ENCODE measurements at places on chromosomes 16 and 17.
A peak's percentile ranks its signal among the peaks of the same experiment; 100 is the strongest.

GRCh38 chr16:67250045-67250327, 1.2 kb downstream of the SLC9A5 start:
- no peak for DNase-seq

GRCh38 chr16:28556914-28557320, 3.2 kb downstream of the SGF29 start:
- DNase-seq = no peak

DNA sequence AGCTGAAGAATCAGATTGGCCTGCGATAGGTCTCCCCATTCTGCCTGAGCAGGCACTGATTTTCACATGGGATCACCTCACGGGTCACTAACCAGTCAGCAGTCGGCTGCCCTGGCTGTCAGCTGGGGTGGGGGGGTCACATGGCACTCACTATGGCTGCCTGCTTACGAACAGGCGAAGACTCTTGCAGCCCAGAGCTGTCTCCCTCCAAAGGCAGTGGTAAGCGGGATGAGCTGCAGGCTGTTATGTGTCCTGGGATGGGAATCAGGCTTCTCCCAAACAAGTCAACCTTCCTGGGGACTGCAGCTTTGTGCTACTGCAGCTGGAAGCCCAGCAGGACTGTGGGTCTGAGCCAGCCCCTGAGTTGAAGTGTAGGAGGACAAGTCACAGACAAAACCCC, 29.0 kb upstream of the ADORA2B start:
- DNase-seq = no peak

DNA sequence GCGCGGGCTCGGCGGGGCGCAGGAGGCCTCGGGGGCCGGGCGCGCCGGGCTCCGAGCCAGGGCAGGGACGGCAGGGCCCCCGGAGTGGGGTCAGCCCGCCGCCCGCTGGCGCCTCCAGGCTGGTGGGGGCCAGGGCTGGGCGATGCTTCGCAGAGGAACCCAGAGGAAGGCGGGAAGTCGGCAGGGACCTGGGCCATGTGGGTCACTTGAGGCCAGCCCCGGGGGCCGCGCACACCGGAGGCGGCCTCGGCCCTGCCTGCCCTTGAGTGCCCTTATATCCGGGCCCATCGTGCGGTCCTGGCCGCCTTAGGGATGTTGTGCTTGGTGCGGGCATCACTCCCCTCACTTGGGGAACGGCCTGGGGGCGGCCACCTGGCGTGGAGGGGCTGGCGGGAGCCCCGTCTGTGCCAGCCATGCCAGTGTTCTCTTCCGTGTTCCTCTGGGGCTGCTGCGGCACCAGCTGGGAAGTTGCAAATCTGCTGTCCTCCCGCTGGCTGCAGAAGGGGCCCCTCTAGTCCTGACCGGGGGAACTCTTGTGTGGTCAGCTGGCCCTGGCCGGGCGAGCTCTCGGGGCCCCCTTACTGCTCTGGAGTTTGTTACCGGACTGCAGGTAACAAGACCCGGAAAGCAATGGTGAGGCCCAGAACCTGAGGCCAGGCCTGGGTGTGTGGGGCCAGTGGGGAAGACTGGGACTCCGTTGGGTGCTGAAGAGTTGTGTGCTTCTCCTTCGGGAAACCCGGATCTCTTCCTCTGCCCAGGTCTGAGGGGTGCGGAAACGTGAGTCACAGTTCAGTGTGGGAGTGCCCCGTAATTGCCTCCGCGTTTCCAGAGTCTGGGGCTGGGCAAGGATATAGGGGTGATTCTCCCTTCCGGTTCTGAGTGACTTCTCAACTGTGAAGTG, 849 bp downstream of the CAPN15 start:
- DNase-seq = peak; percentile 58

DNA sequence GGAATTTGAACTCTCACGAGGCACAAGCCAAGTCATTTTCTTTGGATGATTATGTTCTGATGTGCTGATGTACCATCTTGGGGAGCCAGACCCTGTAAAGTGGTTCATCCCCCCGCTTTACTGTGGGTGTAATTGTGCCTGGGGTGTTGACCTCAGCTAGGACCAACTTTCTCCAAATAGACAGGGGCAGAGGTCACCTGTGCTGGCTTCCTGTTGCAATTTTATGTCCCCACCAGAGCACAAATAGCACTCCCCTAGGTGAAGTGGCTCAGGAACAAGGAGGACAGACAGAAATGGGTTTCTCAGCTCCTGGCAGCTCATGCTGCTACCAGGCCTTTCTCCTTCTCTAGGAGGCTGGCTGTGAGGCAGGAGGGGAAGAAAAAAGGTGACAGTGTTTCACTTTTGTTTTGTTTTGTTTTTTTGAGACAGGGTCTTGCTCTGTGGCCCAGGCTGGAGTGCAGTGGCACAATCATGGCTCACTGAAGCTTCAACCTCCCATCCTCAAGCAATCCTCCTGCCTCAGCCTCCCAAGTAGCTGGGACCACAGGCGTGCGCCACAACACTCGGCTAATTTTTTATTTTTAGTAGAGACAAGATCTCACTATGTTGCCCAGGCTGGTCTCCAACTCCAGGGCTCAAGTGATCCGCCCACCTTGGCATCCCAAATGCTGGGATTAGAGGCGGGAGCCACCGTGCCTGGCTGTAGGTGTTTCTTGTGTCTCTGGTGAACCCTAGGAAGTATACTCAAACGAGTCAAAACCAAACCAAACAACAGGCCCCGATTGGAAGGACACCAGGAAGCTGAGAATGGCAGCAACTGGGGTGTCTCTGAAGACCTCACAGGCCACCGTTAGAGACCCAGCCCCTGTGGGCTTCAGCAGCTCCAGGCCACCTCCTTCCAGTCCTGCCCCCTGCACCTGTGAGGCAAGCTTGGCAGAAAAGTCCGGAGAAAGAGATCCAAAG, 32.5 kb upstream of the WFIKKN2 start:
- no peak for DNase-seq

- no peak for DNase-seq
Observed at GRCh38 chr17:61454381-61455323, 2.4 kb downstream of the TBX4 start.

DNA sequence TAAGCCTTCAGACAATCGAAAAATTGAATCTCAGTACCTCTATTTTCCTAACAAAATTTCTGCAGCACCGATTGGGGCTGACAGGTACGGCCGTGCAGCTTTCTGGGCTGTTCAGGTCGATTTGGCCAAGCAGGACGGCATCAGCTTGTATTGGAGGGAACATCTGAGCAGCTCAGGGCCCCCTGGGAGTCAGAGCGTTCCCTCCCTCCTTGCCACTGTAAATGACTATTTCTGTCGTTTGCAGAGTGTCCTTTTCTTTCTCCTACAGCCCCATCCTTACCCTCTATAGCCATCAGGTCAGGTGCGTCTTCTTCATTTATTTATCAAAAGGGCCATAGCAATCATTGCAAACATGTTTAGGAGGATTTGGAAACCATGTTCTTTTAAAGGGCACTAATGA, 731.1 kb downstream of the WWOX start:
- DNase-seq = no peak

DNA sequence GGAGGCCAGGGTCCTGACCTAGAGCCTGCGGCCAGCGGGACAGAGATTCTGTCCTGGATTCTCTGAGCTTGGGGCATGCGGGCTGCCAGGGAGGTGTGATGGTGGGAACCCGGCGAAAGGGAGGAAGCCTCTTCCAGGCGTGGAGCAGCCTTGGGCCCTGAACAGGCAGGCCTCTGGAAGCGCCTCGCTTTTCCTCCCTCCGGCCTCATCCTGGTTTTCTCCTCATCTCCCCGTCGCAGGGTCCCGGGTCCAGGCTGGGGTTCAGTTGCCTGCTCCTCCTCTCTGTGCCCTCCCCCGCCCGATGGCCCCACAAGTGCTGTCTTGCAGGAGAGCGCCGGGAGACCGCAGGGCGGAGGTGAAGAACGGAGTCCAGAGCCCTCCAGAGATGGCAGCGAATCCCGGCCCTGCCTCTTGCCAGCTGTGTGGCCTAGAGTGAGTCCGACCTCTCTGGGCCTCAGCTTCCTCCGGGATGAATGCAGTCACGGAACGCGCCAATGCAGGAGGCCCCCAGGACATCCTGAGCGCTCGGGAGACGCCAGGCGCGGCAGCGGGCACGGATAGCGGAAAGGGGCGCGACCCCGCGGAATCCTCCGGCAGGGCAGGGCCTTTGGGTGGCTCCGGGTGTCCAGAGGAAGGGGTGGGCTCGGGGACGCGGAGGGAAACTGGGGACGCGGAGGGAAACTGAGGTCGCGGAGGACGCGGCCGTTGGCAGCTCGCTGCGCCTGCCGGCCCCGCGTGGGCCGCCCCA, 553 bp upstream of the RAB11FIP4 start:
- DNase-seq = no peak

DNA sequence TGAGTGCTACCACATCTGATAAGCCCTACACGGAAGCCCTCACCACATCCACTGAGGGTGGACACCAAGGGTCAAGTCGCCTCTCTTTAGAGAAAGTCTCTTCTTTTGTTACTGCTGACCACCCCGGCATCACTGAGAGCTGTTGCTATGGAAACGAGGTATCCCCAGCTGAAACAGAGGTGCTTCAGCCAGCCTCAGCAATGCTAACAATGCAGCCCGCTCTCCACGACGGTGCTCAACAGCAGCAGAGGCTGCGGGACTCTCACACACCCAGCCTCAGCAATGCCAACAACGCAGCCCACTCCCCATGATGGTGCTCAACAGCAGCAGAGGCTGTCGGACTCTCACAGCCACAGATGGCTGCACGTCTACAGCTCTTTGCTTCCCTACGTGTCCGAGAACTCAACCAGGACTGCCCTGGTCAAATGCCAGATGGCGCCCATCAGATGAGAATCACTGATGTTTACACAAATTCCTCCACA, 41.4 kb downstream of the VPS53 start:
- no peak for DNase-seq

DNA sequence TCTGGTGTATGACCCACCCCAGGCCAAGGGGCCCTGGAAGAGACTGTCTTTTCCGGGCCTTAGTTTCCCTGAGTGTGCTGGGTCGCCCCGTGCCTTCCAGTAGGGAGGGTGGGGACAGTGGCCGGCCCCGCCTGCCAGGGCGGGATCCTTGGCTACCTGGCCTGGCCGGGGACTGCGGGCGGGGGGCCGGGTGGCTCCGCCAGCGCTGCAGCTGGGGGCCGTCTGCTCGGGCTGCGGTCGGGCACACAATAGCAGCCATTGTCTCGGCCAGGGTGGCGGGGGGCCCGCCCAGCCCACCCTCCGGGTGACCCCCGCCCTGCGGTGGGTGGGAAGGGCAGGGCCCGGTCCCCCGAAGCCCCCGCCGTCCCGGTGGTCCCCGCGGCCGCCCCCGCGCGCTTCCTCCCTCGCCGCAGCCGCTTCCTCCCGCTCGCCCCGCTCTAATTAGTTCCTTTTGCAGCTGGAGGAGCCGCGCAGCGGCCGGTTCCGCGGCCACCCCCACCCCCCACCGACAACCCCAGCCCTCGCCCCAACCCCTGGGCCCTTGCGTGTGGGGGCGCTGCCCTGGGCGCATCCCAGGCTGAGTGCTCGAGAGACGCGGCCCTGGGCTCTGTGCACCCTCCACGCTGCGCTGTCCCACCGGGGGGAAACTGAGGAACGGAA, 11.6 kb downstream of the GLIS2 start:
- no peak for DNase-seq

- no peak for DNase-seq
Observed at GRCh38 chr17:8227238-8227581, 16.8 kb upstream of the AURKB start.

- no peak for DNase-seq
Observed at GRCh38 chr17:79203657-79204056, 129.0 kb downstream of the ENGASE start.

GRCh38 chr17:3926860-3927627, 10.8 kb upstream of the P2RX1 start:
- no peak for DNase-seq

GRCh38 chr16:15975172-15975571, 25.8 kb downstream of the ABCC1 start:
- no peak for DNase-seq

- no peak for DNase-seq
Observed at GRCh38 chr17:41446806-41447205, 6.0 kb upstream of the KRT38 start.

GRCh38 chr17:33125552-33125950, 133.9 kb downstream of the SPACA3 start:
- no peak for DNase-seq

GRCh38 chr16:48201515-48202201, 42.4 kb upstream of the LONP2 start:
- no peak for DNase-seq

- DNase-seq = no peak
Observed at GRCh38 chr16:56234737-56235136, 43.4 kb downstream of the GNAO1 start.

GRCh38 chr16:21645261-21645721, 7.1 kb downstream of the IGSF6 start:
- DNase-seq = no peak

GRCh38 chr17:41037853-41038350, 3.2 kb upstream of the KRTAP1-3 start:
- no peak for DNase-seq

DNA sequence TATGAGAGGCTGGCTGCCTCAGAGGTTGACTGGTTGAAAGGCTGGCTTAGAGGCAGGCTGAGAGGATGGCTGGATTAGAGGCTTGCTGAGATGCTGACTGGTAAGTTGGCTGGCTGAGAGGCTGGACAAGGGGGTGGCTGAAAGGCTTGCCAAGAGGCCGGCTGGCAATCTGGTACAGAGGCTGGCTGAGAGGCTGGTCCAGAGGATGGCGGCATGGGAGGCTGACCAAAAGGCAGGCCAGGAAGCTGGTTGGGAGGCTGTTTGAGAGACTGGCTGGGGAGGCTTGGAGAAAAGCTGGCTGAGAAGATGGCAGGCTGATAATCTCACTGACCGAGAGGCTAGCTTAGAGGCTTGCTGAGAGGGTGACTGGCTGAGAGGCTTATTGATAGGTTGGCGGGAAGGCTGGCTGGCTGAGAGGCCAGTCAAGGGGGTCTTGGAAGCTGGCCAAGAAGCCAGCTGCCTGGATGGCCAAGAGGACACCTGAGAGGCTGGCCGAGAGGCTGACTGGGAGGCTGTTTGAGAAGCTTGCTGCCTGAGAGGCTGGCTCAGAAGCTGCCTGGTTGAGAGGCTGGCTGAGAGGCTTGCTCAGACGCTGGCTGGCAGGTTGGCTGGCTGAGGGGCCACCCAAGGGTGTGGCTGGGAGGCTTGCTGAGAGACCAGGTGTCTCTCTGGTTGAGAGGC, 34.2 kb upstream of the ACSM2B start:
- no peak for DNase-seq

- no peak for DNase-seq
Observed at GRCh38 chr16:66678337-66678736, 18.2 kb downstream of the CMTM4 start.

DNA sequence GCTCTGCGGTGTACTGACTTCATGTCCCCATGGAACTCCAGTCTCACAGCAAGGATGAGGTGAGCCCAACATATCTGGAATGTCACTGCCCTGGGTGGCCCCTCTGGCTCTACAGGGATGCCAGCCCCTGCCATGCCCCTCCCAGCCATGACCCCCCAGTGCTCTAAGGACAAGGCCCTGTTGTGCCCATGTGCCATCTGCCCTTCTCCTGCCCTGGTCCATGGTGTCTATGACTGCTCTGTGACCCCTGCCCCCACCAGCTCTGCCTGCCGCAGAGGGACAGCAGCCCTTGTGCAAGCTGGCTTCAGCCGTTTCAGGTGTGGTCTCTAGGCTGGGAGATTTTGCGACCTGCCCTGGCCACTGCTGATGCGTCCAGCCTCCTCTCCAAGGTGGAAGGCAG, 40.3 kb downstream of the TK2 start:
- DNase-seq = no peak

All from kidney capillary endothelial cell (primary cell).